Activated T-helper 1 cell treated with anti-CD3 and anti-CD28 coated beads, Interleukin-12 subunit alpha, Interleukin-12 subunit beta, Interleukin-2, Interleukin-4 antibody, amounts not matched to agents 30 ng/mL and 10 ng/mL and 1 ng/mL, durations not matched to agents 14 hours and 24 hours and 36 hours (primary cell): ENCODE measurements at places on chromosomes 13 and 19. TPM values are rescaled to one million over a fixed set of nuclear protein-coding genes. Genes with fewer than 3 reads are reported as not detected.

The EFNB2 gene
- total RNA-seq: 0.44 and 0.51 TPM in 2 replicates

The ZSCAN4 gene
- total RNA-seq: not detected in 2 replicates

The SHISA2 gene
- total RNA-seq: 9.4 and 9.5 TPM in 2 replicates

DNA sequence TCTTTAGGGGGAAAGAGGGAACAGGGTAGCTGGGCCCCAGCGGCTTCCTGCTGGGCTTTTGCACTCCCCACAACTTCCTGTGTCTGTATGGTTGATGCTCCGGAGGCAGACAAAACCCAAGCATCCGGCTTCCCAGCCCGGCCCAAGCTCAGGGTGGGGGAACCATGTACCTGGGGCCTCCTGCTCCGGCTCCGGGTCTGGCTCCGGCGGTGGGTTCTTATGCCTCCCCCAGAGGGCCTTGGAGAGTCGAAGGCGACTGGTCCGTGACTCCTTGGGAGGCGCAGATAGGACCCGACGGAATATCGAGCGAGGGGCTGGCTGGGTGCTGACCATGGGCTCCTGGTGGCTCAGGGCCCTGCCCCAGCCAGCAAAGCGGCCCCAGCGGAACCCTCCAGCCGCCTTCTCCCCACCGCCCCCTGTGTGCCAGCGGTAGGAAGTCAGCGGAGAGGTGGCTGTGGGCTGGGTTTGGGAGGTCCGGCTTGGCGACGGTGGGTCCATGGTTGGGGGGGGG, 428 bp downstream of the RASAL3 start:
- peaks cover 46% of the 10 kb centered on the region for H3K36me3 ChIP-seq
- no peaks in the 10 kb centered on the region for H3K27me3 ChIP-seq
- H3K27ac ChIP-seq: peak overlapping the region; percentile 78
- H3K4me3 ChIP-seq: peak overlapping the region; percentile 95
- DNase-seq: peak; percentile 78

GRCh38 chr19:41951686-41952172, 7.4 kb downstream of the RABAC1 start:
- H3K36me3 ChIP-seq: peaks cover 3% of the 10 kb centered on the region
- no peak overlapping the region for H3K4me3 ChIP-seq
- H3K27ac ChIP-seq: no peak overlapping the region

- no peak for DNase-seq
- no peak overlapping the region for H3K4me3 ChIP-seq
- H3K27ac ChIP-seq: no peak overlapping the region
- peaks cover 11% of the 10 kb centered on the region for H3K27me3 ChIP-seq
- peaks cover 6% of the 10 kb centered on the region for H3K4me1 ChIP-seq
Measured at GRCh38 chr13:111005364-111005763, 90.5 kb upstream of the ANKRD10 start.

DNA sequence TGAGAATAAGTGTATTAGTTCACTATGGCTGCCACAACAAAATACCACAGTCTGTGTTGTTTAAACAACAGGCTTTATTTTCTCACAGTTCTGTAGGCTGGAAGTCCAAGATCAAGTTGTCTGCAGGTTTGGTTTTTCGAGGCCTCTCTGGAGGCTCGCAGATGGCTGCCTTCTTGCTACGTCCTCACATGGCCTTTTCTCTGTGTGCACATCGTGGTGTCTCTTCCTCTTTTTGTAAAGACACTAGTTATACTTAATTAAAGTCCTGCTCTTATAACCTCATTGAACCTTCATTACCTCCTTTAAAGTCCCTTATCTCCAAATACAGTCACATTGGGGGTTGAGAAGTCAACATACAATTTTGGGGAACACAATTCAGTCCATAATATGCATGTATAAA, 10.6 kb downstream of the CSNK1A1L start:
- no peaks in the 10 kb centered on the region for H3K27me3 ChIP-seq
- no peak overlapping the region for H3K27ac ChIP-seq
- no peaks in the 10 kb centered on the region for H3K36me3 ChIP-seq
- no peaks in the 10 kb centered on the region for H3K4me1 ChIP-seq

DNA sequence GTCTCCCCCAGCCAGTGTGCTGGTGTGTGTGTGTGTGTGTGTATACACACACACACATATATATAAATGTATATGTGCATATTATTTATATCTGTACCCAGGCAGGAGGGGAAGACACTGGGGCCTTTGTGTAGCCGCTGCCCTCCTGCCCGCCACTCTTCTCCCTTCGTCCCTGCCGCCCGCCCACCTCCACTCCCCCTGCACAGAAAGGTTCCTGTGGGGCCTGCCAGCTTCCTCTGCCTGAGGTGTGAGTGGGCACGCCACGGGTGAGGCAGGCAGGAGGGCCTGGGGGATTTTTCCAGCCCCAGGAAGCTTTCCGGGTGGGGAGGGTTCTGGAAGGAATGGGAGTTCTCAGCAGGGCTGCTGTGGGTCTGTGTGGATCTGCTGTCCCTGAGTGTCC, 6.9 kb downstream of the IRF2BP1 start:
- peaks cover 36% of the 10 kb centered on the region for H3K4me1 ChIP-seq
- peaks cover 6% of the 10 kb centered on the region for H3K36me3 ChIP-seq
- no peak overlapping the region for H3K27ac ChIP-seq
- H3K4me3 ChIP-seq: no peak overlapping the region
- DNase-seq: no peak
- peaks cover 12% of the 10 kb centered on the region for H3K27me3 ChIP-seq

DNA sequence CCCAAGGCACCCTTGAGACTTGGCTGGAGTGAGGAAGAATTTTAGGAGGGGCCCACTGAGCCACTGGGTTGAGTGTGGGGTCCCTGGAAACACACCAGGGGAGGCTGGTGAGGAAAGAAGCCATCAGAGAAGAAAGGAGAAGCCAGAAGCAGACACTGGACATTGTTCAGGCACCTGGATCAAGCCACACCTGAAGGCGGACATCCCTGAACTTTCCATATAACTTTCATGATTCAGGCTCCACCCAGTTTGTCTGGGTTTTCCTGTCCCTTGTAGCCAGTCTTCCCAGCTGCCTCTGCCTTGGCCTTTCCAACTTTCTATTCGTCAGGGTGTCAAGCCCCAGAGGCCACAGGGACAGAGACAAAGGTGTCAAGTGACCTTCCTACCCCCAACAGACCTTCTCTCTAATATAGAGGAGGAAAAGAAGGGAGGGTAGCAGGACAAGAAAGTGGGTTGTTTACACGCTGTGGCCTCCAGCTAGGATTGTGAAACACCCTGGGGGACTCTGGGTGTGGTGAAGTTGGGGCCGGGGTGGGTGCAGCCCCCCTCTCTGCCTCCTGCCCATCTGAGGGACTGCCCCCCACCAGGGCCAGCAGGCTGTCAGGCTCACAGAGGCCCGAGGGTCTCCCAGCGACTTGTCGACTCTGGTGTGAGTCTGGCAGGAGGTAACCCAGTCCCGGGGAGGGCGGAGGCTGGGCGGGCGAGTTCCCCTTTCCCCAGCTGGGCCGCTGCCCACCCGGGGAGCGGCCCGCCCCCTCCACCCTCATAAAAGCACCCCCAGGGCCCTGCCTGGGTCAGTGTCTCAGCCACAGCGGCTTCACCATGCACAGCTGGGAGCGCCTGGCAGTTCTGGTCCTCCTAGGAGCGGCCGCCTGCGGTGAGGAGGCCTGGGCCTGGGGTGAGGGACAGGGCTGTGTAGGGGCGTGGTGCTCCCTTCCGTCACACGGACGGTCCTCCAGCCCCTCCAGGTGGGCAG, at the start of gene CFD:
TSS of gene CFD (plus strand) at position 797 of the 976 bp plus-strand sequence. CDS start at position 823, 26 bp downstream.
- H3K4me3 ChIP-seq: no peak within 1 kb of the TSS
- no peaks in the 10 kb centered on the region for H3K36me3 ChIP-seq
- no peak within 1 kb of the TSS for H3K27ac ChIP-seq
- peaks cover 13% of the 10 kb centered on the region for H3K27me3 ChIP-seq
- no peak for DNase-seq

DNA sequence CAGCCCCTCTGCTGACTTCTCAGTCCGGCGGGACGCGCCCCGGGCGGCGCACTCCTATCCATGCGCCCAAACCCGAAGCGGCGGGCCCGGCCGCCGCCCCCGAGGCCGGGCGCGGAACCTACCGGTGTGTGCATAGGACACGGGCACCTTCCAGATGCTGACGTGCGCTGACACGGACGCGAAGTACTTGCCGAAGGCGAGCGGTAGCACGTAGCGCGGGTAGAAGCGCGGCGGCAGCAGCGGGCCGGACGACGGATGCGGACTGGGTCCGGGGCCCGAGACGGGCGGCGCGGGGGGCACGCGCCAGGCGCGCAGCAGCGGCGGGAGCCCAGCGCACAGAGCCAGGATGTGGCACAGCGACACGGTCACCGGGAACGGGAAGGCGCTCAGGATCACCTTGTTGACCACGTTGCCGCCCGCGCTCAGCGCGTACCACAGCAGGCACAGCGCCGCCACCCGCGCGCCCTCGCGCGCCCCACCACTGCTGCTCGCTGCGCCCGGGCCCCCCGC, 338 bp downstream of the SLC35E1 start:
- no peak for DNase-seq
- peak overlapping the region; percentile 92 for H3K4me3 ChIP-seq
- no peaks in the 10 kb centered on the region for H3K27me3 ChIP-seq

DNA sequence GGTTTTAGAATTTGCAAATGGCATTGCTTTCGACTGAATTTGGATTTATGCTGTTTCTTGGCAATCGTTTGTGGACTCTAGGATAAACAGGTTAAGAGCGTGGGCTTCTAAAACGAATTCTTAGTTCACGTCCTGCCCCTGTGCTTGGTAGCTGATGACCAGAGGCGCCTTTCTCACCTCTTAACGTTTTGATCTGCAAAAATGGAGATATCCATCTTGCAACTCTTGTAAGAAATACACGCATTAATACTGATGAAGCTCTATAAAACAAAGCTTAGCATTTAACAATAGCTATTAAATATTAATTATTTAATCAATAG, 580 bp upstream of the KATNAL1 start:
- no peaks in the 10 kb centered on the region for H3K27me3 ChIP-seq
- H3K36me3 ChIP-seq: peaks cover 7% of the 10 kb centered on the region
- H3K27ac ChIP-seq: peak overlapping the region; percentile 49
- peak overlapping the region; percentile 88 for H3K4me3 ChIP-seq
- no peak for DNase-seq

DNA sequence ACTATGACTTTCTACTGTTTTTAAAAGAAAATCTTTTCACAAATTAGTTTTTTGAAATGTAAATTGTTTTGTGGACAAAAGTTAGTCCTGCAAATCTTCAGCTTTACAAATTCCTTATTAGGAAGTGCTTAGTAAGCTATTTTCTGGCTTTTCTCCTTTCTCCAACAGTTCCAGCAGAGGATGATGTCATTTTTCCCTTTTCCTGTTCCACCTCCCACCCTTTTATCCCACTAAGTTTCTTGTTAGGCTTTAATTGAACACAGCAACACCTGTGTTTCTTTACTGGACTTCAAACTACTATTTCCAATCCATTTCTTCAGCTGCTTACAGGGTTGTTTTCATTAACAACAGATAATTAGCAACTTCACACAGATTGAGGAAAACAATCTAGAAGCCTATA, 389.2 kb downstream of the NDFIP2 start:
- H3K27ac ChIP-seq: no peak overlapping the region
- no peak overlapping the region for H3K4me3 ChIP-seq
- no peak for DNase-seq
- H3K27me3 ChIP-seq: no peaks in the 10 kb centered on the region
- H3K36me3 ChIP-seq: no peaks in the 10 kb centered on the region

DNA sequence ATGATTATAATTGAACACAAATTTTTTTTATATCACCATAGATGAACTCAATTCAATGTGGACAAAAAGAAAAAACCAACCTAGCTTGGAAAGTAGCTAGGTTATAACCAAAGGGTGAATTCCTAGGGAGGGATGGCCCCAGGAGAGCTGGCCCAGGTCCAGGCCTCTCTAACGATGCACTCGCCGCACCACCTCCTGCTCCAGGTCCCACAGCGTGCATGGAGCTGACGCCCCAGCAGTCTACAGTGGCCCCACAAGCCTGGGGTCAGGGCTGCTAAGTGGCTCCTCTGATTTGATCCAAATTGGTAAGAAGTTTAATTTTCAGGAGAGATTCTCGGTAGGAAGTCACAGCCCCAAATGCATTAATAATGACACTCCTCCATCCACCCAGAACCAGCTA, 48.8 kb downstream of the TSHZ3 start:
- no peaks in the 10 kb centered on the region for H3K36me3 ChIP-seq
- no peak for DNase-seq
- no peaks in the 10 kb centered on the region for H3K4me1 ChIP-seq
- H3K27ac ChIP-seq: no peak overlapping the region
- H3K27me3 ChIP-seq: no peaks in the 10 kb centered on the region

DNA sequence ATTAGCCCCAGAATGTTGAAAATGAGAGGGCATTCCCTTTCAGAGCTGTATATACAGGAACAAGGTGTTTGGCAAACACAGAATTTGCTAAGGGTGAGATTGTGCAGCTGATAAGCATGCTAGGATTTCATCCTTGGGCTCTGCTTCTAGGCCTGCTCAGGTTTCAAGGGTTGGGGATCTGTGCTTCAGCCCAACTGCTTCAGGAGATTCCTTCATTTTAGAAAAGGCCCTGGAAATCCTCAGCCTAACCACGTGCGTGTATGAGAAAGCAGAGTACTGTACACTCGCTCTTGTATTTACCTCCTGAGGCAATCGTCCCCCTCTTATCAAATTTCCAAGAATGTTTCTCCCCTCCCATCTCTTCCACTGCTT, 291.6 kb upstream of the ARGLU1 start:
- H3K36me3 ChIP-seq: no peaks in the 10 kb centered on the region
- H3K4me1 ChIP-seq: no peaks in the 10 kb centered on the region
- no peak overlapping the region for H3K27ac ChIP-seq
- no peak for DNase-seq
- no peaks in the 10 kb centered on the region for H3K27me3 ChIP-seq
